Activated CD8-positive, alpha-beta memory T cell treated with anti-CD3 and anti-CD28 coated beads, Interleukin-2, amount 10 ng/mL, durations not matched to agents 7 days and 5 days (primary cell): ENCODE measurements at places on chromosomes 3 and 15. TPM values are rescaled to one million over a fixed set of nuclear protein-coding genes. Genes with fewer than 3 reads are reported as not detected.

GRCh38 chr15:101554115-101554915 lies 64.8 kb upstream of the PCSK6 start:
- no peak for DNase-seq

DNA sequence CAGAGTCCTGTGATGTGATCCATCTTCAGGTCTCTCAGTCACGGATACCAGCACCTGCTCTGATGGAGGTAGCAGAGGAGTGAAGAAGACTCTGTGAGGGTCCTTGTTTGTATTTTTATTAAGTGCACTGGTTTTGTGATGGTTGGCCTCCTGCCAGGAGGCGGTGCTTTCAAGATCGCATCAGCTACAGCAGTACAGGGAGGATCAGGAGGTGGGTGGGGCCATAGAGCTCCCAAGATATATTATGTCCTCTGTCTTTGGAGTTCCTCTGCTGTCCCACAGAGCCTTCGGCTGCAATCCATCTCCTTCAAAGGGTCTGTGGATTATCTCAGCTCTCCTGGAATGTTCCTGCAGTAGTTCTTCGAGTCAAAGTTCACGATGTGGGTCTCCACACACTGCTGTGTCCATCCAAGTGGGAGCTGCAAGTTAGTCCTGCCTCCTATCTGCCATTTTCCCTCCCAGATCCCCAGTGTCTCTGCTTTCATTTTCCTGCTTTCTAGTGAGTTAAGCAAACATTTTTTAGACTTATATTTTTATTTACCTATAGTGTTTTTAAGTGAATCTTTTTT lies 54.7 kb downstream of the TM2D3 start:
- no peak for DNase-seq

- no peak for DNase-seq
These were observed 136.1 kb downstream of the ADAMTS17 start for GRCh38 chr15:100205549-100206295.

Gene EFHB
- not detected for total RNA-seq

DNA sequence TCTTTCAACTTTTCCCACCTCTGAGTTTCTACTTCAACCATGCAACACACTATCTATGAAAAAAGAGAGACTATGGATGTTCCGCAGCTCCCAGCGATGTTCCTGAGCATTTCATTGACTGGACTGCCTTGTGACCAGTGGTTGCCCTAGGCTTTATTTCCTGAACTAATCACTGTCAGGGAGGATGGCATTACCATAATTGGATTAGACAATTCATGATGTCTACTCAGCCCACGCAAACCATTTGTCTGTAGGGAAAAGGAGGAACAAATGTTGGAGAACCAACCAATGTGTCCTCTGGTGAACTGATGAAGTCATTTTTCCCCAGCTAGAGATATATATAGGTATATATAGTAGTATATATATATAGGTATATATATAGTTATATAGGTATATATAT lies 229.3 kb upstream of the MCTP2 start:
- DNase-seq = no peak

GRCh38 chr15:29785642-29786041 lies 36.6 kb downstream of the TJP1 start:
- DNase-seq = no peak

Gene MLF1
- 2.4 TPM for total RNA-seq

DNA sequence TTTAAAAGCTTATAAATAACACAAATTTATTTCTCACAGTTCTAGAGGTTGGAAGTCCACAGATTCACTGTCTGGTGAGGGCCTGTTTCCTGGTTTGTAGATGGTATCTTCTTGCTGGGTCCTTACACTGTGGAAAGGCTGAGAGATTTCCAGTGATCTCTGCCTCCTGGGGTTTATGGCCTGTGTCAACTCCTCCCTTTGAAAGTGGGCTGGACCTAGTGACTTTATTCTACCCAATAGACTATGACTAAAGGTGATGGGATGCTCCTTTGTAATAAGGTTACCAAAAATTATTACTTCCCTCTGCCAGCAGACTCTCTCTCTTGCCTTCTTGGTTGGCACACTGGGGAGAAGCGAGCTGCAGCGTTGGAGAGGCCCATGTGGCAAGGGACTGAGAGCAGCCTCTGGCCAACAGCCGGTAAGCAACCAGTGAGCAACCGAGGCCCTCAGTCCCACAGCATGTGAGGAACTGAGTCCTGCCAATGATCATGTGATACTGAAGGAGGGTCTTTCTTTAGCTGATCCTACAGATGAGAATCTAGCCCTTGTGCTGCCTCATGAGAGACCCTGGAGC lies 14.0 kb upstream of the COPG1 start:
- DNase-seq = no peak

DNA sequence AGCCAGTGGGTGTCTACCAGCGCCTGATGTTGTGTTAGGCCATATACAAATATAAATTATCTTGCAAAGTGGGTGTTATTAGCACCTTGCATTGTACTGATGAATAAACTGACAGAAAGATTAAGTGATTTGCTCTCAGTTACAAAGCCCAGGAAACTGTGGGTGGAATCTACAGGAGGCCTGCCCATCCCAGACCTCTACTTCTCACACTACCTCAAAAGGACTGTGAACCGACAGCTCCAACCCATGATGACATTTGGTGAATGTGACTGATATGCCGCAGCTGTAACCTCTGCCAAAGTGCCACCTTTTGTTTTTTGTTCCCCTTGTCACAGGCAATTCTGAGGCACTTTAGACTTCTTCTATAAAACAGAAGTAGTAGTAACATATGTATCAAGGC lies 43.7 kb upstream of the KCNMB2 start:
- DNase-seq = no peak

DNA sequence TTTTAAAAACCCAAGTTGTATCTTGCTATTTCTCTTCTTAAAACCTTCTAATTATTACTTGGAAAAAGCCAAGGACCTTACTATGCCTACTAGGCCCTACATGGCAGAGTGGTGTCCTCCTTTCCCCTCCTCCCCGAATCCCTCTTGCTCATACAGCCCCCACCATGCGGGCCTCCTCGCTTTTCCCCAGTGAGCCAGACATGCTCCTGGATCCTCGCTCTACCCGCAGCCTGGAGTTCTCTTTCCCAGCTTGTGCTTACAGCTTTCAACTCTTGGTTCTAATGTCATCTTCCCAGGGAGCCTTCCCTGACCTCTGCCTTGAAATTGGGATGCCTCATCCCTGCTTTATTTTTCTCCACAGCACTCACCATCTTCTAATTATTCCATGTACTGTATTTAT lies 111.8 kb upstream of the TLE3 start:
- DNase-seq = no peak

DNA sequence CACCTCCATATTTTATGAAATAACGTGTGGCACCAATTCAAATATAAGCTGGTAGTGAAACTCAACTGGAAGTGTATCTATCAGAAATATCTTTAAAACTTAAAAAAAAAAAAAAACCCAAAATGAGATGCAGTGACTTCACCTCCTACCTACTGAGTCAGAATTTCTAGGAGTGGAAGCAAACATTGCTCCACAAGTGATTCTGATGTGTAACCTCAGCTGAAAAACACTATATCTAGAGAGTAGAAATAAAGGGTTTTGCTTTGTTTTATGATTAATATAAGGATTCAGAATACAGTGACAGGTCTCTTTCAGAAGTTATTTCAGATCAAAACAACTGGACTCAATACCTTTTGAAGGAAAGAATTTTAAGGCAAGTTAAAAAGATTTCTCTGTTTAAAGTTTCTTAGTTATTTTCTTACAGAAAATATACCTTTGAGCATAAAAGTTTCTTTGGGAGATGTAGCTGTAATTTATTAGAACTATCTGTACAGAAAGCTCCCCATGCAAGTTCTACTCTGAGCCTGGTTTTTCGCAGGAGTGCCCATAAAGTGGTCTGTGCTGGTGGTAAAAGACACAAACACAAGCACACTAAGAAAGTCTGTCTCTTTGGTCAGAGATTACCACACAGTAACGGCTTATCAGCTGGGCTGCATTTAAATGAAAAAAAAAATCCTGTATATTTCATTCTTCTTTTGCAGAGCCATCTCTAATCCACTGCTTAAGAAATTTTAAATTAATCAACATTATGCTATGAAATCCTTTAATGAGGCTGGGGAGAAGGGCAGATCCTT lies 59.9 kb upstream of the PPIB start:
- DNase-seq = no peak

GRCh38 chr3:113245761-113246161 lies 34.4 kb downstream of the BOC start:
- no peak for DNase-seq
